Activated CD8-positive, alpha-beta memory T cell treated with anti-CD3 and anti-CD28 coated beads for 1 hour (primary cell): ENCODE measurements at places on chromosomes 11 and 22.

GRCh38 chr11:38384568-38384967, 1786.5 kb upstream of the RAG2 start:
- DNase-seq = no peak

DNA sequence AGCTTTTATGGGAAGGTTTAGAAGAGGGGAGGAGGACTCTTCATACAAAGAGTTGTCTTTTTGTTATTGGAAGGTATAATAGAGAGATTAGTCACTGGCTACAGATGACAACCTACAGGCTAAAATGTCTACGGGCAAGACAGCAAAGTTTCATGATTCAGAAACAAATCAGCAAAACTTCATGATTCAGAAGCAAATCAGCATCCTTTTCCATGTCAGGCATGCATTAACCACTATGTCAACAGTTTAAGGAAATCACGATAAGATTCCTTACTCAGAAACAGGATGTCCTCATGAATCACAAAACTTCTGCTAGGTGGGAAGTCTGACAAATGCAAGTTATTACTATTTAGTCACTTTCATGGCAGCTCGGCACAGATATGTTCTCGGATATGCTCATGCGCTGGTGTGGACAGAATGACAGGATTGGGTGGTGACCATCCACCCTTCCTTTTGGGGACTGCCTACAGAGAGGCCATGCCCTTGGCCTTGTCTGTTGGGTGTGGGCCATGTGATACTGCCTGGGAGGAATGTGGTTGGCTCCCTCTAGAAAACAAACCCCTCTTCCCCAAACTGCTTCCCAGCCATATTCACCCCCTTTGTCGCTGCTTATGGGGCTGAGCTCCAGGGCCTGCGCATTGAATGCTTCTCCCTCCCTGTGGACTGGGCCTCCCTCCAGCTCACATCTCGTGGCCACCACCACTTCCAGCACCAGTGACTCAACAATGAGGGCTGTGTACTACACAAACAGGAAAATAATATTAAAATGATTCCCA, 10.1 kb downstream of the C11orf91 start:
- no peak for DNase-seq

- DNase-seq = no peak
Measured at GRCh38 chr11:36333468-36333867, 37.4 kb downstream of the PRR5L start.

DNA sequence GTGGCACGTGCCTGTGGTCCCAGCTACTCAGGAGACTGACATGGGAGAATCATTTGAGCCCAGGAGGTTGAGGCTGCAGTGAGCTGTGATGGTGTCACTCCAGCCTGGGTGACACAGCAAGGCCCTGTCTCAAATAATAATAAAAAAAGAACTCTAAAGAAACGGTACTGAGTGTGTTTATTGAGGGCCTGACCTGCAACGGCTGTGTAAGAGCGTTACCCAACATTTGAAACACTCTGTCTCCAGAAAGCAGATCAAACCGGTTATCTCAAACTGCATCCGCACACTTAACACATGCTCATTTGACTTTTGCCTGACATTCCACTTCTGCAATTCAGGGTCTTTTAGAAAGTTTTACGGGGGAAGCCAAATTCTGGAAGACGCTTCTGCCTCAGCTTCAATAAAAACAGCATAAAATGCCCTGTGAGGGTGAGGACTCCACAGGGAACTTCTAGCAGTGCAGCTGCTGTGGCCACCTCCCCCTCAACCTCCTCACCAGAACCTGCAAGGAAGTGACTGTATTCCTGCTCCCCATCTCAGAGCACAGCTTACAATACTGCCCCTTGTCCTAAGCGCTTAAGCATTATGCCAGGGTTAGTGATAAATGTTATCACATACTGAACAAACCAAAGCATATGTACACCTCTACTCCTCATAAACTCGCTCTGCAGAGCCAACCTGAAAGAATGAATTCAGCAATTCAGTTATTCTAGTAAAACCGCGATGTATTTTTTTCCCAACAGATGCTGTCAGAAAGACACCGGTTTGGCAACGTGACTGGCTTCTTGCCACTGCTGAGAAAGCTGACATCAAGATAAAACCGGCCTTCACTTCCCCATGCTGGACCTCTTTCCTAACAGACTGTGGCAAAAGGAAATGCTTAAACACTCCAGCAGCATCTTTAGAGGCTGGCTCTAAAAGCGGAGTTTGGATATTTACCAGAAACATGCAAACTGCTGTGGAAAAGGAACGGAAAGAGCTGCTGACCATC, 52.2 kb downstream of the PRDM10 start:
- no peak for DNase-seq
